T47D (cell line): ENCODE measurements at places on chromosomes 3 and 15.
A peak's percentile ranks its signal among the peaks of the same experiment; 100 is the strongest.

- DNase-seq, result no peak
These were observed 240.3 kb downstream of the ZIC1 start for GRCh38 chr3:147649475-147649874.

- DNase-seq, result no peak
These were observed 30.8 kb upstream of the CPB1 start for GRCh38 chr3:148796799-148797198.

DNA sequence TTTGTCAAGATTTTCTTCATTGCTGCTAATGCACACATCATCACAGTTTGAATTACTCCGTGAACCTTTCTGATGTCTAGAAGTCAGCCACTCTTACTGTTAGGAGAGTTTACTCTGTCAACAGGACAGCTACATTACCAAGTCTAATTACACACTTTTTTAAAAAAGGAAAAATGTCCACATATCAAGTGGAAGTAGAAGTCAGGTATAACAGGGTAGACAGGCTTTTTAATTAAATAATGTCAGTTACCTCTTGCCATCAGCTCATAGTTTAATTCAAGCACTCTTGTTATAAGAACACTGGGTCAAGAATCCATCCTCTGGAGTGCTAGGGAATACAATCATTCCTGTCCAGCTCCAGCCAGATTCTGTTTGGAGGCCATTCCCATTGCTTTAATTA is 232.8 kb downstream of the TAFA4 start:
- DNase-seq, result no peak

- DNase-seq, result no peak
These were observed 12.1 kb upstream of the RYR3 start for GRCh38 chr15:33298631-33299030.

GRCh38 chr3:123559040-123559861 is 25.6 kb downstream of the HACD2 start:
- DNase-seq, result peak; percentile 55

DNA sequence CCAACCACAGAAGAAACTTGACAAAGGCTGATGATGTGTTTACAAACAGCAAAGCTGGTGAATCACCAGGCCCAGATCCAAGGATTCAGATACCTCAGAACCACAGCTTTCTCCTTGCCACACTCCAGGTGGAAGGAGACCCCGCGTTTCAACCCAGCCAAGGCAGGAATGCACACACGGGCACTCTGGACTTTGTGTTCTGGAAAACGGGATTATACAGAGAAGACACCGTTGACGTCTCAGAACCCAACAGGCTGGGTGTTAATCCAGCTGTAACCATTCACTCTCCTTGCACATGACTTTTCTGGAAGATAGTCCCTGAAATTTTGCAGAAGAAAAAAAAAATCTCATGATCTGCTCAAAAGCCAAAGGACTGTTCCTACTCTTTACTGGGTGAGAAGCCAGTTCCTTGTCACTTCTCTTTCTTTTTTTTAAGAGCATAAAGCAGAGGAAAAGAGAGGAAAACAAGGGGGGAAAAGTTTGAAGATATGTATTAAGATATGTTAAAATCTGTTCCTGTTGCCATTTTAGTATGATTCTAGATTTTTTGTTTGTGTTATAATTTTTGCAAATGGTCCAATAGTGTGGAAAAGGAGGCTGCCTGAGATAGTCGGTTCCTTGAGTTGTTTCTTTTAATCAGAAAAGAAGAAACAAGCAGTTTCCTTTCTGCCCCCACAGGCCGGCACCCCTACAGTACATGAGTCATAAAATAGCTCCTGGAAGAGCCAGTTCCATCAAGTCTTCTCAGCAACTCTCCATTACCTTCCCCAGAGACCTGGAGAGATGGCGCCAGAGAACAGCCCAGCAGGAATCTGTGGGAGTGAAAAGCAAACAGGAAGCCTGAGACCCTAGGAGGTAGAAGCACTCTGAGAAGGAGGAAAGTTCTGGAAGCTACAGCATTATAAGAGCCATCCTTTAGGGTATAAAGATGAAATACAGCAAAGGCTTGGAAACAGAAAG is 73.1 kb downstream of the RORA start:
- DNase-seq, result no peak

DNA sequence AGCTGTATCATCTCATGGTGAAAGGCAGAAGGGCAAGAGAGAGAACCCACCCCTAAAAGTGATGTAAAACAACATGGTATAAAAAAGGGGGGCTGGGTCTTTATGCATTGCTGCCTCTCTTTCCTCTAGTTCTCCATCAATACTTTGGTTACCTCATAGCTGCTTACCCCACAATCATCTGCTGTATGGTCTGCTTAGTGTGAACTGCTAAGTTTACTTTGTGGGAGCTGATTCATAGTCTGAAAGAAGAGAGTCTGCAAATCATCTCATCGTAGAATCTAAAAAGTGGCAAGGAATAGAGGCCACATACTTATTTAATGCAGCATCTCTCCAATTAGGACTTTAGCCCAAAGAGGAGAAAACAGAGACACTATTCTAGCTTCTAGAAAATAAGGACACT is 546.8 kb downstream of the GBE1 start:
- DNase-seq, result no peak

DNA sequence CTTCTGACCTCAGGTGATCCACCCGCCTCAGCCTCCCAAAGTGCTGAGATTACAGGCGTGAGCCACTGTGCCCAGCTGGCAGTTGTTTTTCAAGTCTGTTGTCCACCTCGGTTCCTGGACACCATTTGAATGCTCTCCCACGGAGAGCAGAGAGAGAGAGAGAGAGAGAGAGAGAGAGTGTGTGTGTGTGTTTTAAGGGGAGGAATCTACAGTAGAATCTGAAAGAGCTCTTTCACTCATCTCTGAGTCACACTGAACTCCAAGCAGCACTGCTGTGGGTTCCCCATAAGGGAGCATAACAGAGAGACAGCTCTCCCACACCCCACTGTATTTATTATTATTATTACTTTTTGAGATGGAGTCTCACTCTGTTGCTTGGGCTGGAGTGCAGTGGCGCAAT is 156.6 kb downstream of the RPLP1 start:
- no peak for DNase-seq

GRCh38 chr3:183158551-183159006 is 4.0 kb downstream of the LAMP3 start:
- no peak for DNase-seq

DNA sequence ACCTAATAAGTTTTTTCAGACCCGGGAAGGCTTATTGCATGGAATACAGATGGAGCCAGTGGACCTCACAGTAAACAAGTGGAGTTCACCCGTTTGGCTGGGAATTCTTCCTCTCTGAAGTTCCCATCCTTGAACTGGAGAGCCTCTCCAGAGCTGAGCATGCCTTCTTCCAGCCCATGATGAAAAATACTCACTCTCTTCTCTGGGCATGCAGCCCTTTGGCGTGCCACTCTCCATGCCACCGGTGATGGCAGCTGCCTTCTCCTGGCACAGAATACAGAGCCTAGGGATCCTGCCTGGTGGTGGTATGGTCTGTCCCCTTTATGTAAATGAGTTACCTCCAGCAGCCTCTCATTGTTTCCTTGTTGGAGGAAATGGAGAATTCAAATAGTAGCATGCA is 150.8 kb downstream of the LEKR1 start:
- DNase-seq, result no peak

DNA sequence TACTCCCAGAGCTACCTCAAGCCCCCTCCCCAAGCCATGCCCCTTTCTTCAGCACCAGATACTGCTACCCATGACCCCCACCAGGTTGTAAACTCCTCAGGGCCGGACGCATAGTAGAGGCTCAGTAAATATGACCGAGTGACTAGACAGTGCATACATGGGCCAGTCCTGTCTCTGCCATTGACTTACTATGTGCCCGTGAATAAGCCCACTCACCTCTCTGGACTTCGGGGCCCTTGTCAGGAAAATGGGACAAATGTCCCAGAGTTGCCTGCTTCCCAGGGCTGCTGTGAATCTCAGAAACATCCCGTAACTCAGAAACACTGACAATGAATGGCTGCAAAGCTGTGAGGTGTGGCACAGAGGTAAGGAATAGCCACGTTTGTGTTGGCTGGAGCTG is 48.2 kb upstream of the FGD5 start:
- no peak for DNase-seq

DNA sequence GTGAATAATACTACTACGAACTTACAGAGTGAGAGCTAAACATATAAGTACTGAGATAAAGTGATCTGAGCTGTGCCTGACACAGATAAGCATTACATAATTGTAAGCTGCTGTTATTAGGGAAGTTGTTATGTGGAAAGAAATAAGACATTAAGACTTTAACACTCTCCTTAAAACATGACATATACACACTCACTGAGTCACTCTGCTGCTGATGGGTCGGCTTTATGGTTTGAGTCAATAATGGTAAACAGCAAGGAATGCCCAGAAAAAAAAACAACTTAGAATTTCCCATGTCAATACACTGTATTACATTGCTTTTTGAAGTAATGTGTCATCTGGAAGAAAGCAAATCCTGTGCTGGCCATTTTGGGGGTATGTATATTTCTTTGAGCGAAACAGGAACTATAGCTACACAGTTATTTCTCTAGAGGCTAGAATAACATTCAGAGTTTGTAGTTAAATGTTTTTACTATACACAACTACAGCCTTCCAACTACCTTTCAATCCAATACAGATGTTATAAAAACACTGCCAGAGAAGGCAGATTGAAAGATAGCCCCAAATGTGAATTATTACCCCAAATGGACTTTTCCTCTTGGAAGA is 22.8 kb upstream of the SPRED1 start:
- DNase-seq, result no peak
